ENCODE measurements at places on chromosomes 2 and 18.

- no peak for DNase-seq
Observed at GRCh38 chr18:36323421-36323820, 25.9 kb downstream of the FHOD3 start.

GRCh38 chr2:239905306-239905705 lies 119.8 kb downstream of the NDUFA10 start:
- no peak for DNase-seq

- no peak for DNase-seq
Observed at GRCh38 chr2:82825410-82826090, 1633.5 kb downstream of the SUCLG1 start.

GRCh38 chr2:99187011-99187410 lies 6.0 kb downstream of the MRPL30 start:
- no peak for DNase-seq

DNA sequence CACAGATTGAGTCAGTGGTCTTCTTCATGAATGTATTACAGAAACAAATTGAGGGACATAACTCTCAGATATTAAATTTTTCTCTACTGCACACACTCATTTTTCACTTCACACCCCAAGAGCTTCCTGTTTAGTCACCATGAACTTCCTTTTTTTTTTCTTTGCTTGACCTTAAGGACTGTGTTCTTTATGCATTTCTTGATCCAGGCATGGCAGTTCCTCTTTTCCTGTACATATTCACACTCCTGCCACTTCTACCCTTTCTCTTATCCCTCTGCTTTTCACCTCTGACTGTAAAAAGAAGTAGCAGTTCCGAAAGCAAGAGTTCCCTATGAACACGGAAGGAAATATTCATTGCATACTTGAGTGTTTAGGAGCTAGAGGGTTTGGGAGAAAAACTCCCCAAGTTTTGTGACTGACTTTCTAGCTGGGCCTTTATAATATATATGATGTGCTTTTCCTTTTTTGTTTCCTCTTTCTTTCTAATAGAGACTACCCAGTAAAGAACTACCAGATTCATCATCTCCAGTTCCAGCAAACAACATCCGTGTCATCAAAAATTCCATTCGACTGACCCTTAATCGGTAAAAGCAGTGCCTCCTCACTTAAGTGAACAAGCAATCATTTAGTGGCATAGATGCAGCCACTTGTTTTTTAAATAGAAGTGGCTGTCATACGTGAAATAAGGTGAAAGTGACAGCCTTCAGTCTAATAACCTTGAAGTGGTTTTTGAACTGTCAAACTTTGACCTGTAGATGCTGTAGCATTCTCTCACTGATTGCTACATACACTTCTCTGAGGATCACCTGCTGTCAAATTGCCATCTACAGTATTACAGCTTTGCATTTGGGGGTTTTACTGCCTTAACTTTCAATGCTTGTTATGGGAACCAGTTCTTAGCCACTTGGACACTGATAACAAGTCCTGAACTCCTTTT lies 40.8 kb downstream of the PAPOLG start:
- no peak for DNase-seq
